ENCODE measurements at places on chromosomes 2 and 18.

DNA sequence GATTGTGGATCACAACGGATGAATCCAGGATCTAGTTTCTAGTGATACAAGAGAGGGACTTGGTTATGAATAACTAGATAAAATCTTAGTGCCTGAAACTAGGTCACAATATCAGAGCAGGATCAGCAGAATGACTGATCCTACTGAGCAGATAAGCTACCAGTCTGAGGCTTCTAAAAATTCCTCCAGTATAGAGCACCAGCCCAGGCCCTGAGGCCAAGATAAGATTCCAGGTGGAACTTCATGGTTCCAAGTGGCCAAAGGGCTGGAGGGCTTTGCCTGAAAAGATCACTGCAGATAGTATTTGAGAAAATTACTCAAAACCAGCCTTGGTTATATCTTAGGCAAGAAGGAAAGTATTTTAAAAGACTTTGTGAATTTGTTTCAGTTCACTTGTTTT lies 162.4 kb downstream of the GREB1L start:
- DNase-seq, result no peak

DNA sequence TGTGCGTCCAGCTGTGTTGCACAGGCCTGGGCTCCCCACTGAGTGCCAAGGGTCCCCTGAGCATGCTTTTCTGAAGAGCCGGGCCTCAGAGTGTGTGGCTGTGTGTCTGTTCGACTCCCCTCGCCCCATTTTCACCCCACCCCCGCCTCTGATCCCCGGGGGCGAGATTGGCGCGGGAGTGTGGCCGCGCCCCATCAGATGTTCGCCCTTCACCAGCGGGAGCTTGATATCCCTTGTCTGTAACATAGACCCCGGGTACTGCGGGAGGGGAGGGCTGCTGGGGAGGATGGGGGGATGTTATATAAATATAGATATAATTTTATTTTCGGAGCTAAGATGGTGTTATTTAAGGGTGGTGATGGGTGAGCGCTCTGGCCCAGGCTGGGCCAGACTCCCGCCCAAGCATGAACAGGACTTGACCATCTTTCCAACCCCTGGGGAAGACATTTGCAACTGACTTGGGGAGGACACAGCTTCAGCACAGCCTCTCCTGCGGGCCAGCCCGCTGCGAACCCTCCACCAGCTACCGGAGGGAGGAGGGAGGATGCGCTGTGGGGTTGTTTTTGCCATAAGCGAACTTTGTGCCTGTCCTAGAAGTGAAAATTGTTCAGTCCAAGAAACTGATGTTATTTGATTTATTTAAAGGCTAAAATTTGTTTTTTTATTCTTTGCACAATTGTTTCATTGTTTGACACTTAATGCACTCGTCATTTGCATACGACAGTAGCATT lies 1.5 kb downstream of the RHOB start:
- DNase-seq, result no peak

DNA sequence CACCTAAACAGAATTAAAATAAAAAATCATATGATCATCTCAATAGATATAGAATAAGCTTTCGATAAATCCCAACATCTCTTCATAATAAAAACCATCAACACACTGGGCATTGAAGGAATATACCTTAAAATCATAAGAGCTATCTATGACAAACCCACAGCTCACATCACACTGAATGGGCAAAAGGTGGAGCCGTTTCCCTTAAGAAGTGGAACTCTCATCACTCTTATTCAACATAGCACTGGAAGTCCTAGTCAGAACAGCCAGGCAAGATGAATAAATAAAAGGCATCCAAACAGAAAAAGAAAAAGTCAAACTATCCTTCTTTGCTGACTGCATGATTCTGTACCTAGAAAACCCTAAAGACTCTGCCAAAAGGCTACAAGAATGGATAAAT lies 510.3 kb downstream of the ZNF804A start:
- DNase-seq, result no peak

GRCh38 chr18:63119647-63120046 lies 199.9 kb downstream of the BCL2 start:
- no peak for DNase-seq

DNA sequence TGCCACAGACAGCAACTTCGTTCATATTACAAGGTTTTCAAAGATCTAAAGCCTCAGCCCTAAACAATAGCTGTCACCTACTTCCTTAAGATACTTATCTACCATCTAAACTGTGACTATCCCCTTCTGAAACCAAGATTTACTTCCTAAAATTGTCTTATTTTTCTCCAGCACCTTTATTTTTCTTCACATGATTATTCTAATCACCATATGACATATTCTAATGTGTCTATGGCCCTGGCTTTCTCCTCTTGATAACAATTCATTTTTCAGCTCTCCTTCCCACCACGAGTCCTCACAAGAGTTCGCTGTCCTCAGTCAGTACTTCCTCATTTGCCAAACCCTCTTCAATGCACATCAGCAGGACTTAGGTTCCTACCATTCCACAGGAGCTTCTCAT lies 53.9 kb downstream of the RTTN start:
- DNase-seq, result no peak

DNA sequence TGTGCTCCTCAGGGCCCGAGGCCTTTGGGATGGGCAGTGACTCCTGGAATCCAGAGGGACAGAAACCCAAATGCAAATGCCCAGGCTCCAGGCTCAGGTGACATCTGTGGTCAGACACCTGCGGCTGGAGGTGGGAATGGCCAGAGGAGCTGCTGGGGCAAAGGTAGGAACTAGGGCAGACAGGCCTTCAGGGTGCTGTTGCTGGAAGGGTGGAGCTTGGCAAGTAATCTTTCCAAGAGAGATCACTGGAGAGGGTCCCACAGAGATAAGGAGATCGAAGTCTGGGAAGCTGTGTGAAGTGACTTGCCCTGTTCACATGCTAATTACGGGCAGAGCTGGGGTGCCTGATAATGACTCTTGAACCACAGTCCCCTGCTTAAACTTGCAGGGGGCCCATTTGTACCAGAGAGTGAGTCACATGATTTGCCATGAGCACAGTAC lies 82.4 kb downstream of the ACAA2 start:
- no peak for DNase-seq

GRCh38 chr18:73954268-73954667 lies 193.4 kb downstream of the FBXO15 start:
- DNase-seq, result no peak

DNA sequence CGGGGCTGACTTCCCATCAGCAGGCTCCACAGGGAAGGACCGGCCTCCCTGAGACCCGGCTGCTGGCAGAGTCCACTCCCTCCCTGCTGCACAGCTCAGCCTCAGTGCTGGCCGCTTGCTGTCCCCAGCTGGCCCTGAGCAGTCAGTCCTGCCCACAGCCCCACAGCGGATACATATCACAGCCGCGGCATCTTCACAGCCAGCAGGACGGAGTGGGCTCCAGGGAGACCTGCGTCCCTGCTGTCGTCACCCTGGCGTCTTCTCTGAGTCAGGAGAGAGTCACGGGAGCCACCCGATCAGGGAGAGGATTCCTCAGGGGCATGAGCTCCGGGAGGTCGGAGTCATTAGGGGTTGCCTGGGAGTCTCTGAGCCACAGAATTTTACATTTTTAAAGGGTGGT lies 13.1 kb upstream of the SNTG2 start:
- DNase-seq, result no peak

GRCh38 chr2:157538064-157538463 lies 90.6 kb downstream of the ACVR1C start:
- no peak for DNase-seq

- DNase-seq, result no peak
These were observed 87.6 kb downstream of the PLCL1 start for GRCh38 chr2:197891897-197892442.

- no peak for DNase-seq
These were observed 19.8 kb downstream of the ARL5A start for GRCh38 chr2:151808258-151809072.

- no peak for DNase-seq
These were observed 127.9 kb downstream of the ZFP36L2 start for GRCh38 chr2:43098539-43098938.

DNA sequence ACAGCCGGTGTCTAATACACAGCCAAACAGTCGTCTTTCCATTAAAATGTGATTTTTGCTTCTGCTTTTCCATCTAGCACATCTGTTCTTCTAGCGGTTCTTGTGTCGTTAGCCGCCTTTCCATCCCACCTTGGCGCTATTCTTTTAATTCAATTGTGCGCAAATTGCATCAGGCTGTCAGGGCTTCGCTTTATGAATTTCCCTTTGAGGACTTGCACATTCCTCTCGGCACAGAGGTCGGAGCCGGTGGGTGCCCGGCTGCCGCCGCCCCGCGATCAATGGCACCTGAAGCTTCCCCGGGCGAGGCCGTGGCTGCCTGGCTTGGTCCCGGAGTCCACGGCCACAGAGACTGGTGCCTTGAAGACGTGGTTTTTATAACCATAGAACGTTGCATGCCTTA lies 33.9 kb upstream of the TSPYL6 start:
- no peak for DNase-seq

DNA sequence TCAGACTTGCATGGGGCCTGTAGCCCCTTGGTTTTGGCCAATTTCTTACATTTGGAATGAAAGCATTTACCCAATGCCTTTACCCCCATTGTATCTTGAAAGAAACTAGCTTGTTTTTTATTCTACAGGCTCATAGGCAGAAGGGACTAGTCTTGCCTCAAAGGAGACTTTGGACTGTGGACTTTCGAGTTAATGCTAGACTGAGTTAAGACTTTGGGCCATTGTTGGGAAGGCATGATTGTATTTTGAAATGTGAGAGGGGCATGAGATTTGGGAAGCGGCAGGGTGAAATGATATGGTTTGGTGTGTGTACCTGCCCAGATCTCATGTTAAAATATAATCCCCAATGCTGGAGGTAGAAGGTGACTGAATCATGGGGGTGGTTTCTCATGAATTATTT lies 13.4 kb upstream of the WDR75 start:
- DNase-seq, result no peak

- DNase-seq, result no peak
These were observed 17.1 kb upstream of the ARHGAP28 start for GRCh38 chr18:6712401-6712800.

DNA sequence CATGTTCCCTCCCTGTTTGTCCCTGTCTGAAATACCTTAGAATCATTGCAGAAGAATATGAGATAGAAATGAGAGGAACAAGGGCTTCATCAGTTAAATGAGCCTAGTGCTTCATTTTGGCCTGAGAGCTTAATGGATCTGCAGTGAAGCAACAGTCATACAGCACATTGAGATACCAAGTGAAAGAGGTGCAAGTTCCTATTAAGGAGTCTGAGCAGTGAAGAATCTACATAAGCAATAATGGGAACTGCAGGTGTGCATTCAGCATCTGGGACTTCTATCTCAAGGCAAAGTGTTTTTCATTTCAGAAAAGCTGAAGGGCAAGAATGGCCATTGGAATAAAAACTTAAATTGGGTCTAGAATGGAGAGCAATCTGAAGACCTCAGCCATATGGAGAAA lies 323.2 kb upstream of the SLC39A10 start:
- no peak for DNase-seq

DNA sequence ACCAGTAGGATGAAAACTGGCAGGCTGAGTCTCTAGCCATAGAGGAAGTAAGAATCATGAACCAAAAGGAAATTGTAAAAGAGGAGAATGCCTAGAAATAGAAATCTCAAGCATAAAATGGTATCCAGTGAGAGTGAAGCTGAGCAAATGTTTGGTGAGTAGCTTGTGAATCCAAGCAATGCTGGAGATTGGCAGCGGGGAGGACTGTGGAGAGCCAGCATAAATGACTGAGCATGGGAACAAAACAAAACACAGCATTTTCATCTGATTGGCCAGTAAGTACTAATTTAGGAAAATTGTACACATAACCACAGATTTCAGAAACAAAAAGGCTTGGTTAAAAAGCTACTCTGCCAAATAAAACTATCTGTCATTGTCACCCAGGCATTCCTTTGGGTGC lies 390.0 kb downstream of the STK39 start:
- DNase-seq, result no peak

- DNase-seq, result no peak
These were observed 603.7 kb upstream of the ZEB2 start for GRCh38 chr2:145123606-145124005.

DNA sequence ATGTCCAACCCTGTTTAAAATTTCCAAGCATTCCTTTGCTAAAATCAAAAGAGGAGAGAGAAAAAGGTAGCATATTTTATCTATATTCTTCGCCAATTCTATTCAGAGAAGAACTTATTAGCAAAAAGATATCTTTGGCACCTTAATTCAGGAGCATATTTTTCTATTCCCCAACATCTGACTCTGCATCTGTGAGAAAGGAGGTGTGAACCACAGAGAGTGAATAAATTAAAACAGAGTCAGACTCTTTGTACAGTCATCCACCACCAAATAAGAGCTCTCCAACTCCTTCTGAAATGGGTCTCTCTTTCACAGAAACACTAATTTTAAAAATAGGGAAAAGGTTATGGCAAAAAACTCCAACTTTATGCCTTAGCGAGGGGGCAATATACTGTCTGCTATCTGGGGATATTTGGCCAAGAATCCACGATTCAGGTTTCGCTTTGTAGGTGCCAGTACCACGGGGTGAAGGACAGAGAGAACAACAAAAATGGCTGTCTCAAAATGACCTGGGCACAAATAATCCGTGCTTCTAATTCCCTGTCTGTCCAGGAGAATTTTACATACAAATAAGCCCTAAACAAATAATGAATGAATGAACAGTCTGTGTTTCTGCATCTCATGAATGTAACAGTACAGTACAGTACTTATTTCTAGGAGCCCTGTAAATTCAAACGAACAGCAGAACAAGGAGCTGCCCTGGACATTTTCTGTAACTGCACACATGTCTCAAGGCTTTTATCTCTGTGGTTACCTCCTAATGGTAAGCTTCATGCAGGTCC lies 43.4 kb downstream of the EPB41L3 start:
- no peak for DNase-seq

DNA sequence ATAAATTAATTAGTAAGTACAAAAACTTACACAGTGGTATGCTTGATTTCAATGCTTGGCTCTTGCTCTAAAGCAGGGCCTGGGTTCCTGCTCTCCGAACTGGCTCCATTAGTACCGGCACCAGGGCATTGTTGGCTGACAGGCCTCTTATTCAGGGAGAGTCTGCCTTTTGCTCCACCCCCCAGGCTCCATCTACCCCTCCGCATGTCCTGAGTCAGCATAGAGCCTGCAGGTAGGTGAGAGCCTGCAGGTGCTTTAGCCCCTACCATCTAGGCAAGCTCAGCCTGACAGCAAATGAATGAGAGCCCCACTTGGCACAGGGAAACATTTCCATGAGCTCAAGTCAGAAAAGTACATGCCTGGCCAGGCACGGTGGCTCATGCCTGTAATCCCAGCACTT lies 35.1 kb upstream of the EFHD1 start:
- DNase-seq, result no peak

GRCh38 chr18:61690418-61691138 lies 202.2 kb downstream of the RNF152 start:
- DNase-seq, result no peak

- no peak for DNase-seq
These were observed 5.4 kb downstream of the SS18 start for GRCh38 chr18:26085056-26085455.

- peak; percentile 62 for DNase-seq
These were observed 13.2 kb upstream of the SEH1L start for GRCh38 chr18:12934454-12935071.

GRCh38 chr2:177783835-177784744 lies 288.5 kb downstream of the PDE11A start:
- DNase-seq, result no peak

DNA sequence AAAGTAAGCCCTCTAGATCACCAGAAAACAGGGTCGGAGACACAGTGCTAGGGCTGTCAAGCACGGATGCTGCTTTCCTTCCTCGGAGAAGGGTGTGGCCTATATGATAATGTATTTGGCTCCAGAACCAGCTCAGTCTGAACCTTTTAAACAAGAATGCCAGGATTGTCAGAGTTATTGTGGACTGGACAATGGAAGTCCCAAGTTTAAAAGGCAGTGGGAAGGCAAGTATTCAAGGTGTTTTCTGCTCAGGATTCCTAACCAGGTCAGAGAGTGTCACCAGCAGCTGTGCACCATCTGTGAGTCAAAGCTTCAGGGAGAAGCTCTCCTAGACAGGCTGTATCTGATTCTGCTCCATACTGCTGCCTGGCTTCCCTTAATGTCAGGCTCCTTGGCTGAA lies 94.8 kb downstream of the SPOPL start:
- no peak for DNase-seq
